Skeletal muscle cell (primary cell): ENCODE measurements at places on chromosomes 12 and 14.

DNA sequence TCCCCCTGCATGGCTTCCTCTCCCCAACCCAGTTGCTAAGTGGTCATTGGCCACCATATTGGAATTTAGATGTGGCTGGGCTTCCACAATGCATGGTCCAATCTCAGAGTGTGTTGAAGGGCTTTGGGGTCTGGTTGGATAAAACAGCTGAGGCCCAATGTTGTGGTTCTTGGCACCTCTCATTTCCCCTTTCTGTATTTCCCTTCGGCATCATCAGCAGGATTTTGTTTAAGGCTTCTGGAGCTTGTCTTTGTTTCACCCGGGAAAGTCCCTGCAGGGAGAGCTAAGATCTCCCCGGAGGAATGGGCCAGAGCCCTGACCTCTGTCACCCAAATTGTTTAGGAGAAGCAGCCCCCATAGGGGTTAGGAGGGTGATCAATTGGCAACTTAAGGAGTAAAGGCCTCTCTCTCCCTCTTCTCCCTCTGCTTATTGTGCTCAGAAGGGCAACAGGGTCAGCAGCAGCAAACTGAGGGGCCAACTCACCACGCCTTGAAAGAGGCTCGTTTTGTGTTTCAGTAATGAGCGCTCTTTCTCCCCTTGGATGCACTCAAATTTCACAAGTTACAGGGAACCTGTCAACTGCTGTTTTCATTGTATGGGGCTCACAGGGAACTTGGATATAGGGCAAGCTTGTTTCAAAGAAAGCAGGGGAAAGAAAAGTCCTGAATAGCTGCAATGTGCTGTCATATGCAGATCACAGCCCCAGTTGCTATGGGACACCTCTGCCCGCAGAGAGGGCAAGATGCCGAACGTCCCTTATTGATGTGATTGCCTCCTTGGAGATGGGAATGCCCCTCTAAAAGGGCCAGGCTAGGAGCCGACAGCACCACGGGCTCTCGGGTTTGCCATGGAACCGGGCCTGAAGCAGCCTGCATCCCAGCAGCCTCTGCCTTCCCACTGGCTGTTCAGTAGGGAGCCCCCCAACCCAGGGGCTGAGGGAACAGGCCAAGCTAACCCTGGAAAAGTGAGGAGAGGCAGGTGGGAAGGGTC, 223.7 kb downstream of the ZFP36L1 start:
- DNase-seq, result no peak

GRCh38 chr12:47147739-47148138, 68.0 kb upstream of the AMIGO2 start:
- DNase-seq, result no peak

DNA sequence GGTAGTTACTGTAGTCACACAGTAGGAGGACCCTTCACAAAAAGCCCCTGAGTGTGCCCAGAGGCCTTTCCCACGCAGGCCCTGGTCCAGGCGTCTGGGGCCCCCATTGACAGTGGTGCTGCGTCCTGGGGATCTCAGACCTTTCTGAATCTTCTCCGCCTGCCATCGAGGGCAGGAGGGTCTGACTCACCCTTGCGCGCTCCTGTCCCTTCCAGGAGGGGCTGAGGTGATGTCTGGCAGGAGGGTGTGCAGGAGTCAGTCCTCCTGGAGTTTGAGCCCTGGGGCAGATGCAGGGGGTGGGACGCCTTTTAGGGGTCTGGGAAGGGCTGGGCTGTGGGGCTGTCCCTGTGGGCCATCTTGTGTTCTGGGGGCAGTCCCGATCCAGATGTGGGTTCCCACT, 386.8 kb downstream of the TMEM121 start:
- no peak for DNase-seq

DNA sequence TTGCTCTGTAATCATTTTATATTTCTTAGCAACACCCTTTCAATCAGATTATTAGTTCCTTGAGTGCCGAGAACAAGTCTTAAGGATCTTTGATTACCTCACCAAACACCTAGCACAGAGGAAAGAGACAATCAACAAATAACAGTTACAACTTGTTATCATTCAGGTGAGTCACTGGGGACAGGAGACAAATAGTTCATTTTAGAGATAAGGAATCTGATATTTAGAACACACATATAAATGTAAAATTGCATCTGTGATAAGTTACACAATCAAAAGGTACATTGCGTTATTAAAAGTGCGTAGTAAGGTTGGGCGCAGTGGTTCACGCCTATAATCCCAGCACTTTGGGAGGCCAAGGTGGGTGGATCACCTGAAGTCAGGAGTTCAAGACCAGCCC, 5.1 kb upstream of the STXBP6 start:
- no peak for DNase-seq

- DNase-seq, result no peak
Measured at GRCh38 chr12:23049180-23049579, 424.2 kb downstream of the ETNK1 start.

- DNase-seq, result no peak
Measured at GRCh38 chr14:25011095-25011494, 38.9 kb downstream of the STXBP6 start.

GRCh38 chr14:100560471-100560870, 26.7 kb downstream of the BEGAIN start:
- DNase-seq, result no peak

DNA sequence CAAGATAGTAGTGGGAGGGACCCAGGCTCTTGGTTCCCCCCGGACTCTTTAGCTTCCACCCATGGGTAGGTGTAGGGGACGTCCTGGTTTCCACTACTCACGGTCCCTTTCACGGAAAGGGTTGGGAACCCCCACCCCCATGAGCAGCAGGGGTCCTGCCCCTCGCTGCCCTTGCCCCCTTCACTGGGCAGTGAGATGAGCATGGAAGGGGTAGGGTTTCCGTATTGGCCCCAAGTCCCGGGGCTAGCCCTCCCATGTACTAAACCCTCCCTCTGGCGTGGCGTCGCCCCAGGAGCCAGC, 12.7 kb downstream of the AGAP2 start:
- no peak for DNase-seq

DNA sequence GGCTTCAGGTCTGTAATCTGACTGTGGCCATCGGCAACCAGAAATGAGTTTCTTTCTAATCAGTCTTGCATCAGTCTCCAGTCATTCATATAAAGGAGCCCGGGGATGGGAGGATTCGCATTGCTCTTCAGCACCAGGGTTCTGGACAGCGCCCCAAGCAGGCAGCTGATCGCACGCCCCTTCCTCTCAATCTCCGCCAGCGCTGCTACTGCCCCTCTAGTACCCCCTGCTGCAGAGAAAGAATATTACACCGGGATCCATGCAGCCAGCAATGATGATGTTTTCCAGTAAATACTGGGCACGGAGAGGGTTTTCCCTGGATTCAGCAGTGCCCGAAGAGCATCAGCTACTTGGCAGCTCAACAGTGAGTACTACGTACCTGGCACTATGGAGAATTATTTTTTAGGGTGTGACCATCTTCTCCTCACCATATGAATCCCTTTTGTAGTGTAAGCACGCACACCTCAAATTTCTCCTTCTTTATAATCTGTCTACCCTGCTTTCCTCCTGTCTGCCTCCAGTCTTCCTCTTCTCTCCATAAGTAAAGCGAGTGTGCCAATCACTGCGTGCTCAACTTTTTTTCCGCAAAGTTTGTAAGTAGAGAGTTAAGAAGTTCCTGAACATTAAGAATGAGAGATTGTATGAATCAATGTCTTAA, at the start of gene TPH2:
Gene TPH2 (plus strand): TSS at position 118 of the 658 bp plus-strand sequence. CDS start 142 bp downstream, at position 260.
- DNase-seq, result no peak

DNA sequence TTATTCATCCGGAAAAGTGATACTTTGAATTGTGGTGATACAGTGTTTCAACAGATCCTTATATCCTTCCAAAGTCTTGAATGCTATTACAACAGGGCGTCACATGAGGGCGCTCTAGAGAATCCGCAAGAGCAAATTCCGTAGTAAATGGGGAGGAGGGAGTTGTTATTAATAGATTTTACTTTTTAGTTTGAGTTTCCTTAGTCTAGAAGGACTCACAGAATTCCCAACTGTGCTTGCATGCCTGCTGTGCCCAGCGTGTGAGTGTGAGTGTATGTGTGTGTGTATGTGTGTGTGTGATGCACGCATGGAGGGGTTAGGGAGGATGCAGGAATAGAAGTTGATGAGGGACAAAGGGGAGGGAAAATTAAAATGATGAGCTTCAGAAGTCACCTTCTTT, 375.3 kb downstream of the C12orf75 start:
- no peak for DNase-seq

DNA sequence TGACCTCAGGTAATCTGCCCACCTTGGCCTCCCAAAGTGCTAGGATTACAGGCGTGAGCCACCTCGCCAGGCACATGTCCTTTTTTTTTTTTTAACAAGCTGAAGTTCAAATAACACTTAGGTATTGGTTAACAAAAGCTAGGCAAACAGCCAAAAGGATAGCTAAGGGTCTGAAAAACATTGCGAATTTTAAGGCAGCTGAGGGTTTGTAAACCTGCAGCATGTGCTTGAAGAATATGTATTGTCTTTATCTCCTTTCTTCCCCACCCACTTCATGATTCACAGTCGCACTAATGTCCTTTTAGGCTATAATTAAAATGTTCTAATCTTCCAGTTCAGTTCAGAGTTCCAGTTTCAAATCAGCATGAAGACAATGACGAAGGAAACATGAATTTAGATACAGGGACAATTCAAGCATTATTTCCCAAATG, 30.1 kb upstream of the CERS5 start:
- DNase-seq, result no peak
